ENCODE measurements at places on chromosomes 13 and 19. TPM values are rescaled to one million over a fixed set of nuclear protein-coding genes. Genes with fewer than 3 reads are reported as not detected.
A peak's percentile ranks its signal among the peaks of the same experiment; 100 is the strongest.

GRCh38 chr13:97468331-97468730, 34.4 kb downstream of the RAP2A start:
- DNase-seq: no peak
- no peaks in the 10 kb centered on the region for H3K4me1 ChIP-seq
- no peak overlapping the region for H3K27ac ChIP-seq
- H3K36me3 ChIP-seq: no peaks in the 10 kb centered on the region
- no peaks in the 10 kb centered on the region for H3K27me3 ChIP-seq
- H3K4me3 ChIP-seq: no peak overlapping the region

GRCh38 chr13:110309661-110310524, 2.8 kb downstream of the COL4A2 start:
- no peaks in the 10 kb centered on the region for H3K4me1 ChIP-seq
- H3K27me3 ChIP-seq: no peaks in the 10 kb centered on the region
- no peak overlapping the region for H3K4me3 ChIP-seq
- no peaks in the 10 kb centered on the region for H3K36me3 ChIP-seq

- no peak for DNase-seq
- H3K27me3 ChIP-seq: no peaks in the 10 kb centered on the region
- H3K4me3 ChIP-seq: no peak overlapping the region
- H3K4me1 ChIP-seq: no peaks in the 10 kb centered on the region
- no peaks in the 10 kb centered on the region for H3K36me3 ChIP-seq
Observed at GRCh38 chr13:26067601-26068000, 15.8 kb upstream of the SHISA2 start.

Gene RNF17
- polyA plus RNA-seq: 36.9 TPM

Gene MKNK2
- polyA plus RNA-seq: 76.5 TPM

DNA sequence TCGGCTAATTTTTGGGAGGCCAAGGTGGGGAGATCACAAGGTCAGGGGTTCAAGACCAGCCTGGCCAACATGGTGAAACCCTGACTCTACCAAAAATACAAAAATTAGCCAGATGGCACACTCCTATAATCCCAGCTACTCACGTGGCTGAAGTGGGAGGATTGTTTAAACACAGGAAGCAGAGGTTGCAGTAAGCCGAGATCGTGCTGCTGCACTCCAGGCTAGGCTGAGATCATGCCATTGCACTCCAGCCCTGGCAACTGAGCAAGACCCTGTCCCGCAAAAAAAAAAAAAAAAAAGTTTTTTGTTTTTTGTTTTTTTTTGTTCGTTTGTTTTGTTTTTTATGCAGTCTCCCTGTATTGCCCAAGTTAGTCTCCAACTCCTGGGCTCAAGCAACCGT, 21.2 kb downstream of the MAST1 start:
- no peaks in the 10 kb centered on the region for H3K27me3 ChIP-seq
- no peak overlapping the region for H3K4me3 ChIP-seq
- no peak overlapping the region for H3K27ac ChIP-seq
- no peaks in the 10 kb centered on the region for H3K36me3 ChIP-seq
- no peaks in the 10 kb centered on the region for H3K4me1 ChIP-seq
- no peak for DNase-seq

Gene TNNI3
- polyA plus RNA-seq: 20.8 TPM

- H3K27me3 ChIP-seq: no peaks in the 10 kb centered on the region
- H3K4me3 ChIP-seq: peak overlapping the region; percentile 39
- no peak for DNase-seq
- no peaks in the 10 kb centered on the region for H3K36me3 ChIP-seq
- peak overlapping the region; percentile 82 for H3K27ac ChIP-seq
- H3K4me1 ChIP-seq: peaks cover 37% of the 10 kb centered on the region
Observed at GRCh38 chr19:18433015-18433691, 4.8 kb downstream of the ISYNA1 start.

DNA sequence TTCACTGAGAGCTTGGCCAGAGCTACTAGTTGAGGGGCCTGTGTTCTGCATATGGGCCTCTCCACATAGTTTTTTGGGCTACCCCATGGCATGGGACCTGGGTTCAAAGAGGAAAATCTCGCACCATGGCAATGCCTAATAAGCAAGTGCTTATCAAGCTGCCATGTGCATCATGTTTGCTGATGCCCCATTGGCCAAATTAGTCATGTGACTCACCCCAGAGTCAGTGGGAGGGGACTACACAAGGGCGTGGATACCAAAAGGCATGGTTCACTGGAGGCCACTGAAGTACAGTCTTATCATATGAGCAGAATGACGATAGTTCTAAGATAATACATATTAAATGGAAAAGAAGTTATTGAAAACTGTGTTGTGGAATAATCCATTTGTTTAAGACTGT, 214.8 kb downstream of the LMO7 start:
- H3K36me3 ChIP-seq: no peaks in the 10 kb centered on the region
- no peak overlapping the region for H3K4me3 ChIP-seq
- no peak for DNase-seq
- H3K4me1 ChIP-seq: peaks cover 2% of the 10 kb centered on the region
- H3K27ac ChIP-seq: no peak overlapping the region

Gene URAD
- not detected for polyA plus RNA-seq

- no peaks in the 10 kb centered on the region for H3K4me1 ChIP-seq
- H3K4me3 ChIP-seq: no peak overlapping the region
- DNase-seq: no peak
- H3K27ac ChIP-seq: no peak overlapping the region
- H3K27me3 ChIP-seq: no peaks in the 10 kb centered on the region
Observed at GRCh38 chr13:39297664-39298171, 259.5 kb downstream of the NHLRC3 start.

Measured in testis (tissue), 5 donors.